ENCODE measurements at places on chromosomes 5 and 9.

GRCh38 chr9:36985769-36986467 lies 48.1 kb downstream of the PAX5 start:
- no peak for DNase-seq

GRCh38 chr9:76912636-76913275 lies 6.8 kb upstream of the PRUNE2 start:
- DNase-seq, result no peak

- DNase-seq, result no peak
Measured at GRCh38 chr9:68489646-68490045, 51.0 kb downstream of the TMEM252 start.

- no peak for DNase-seq
Measured at GRCh38 chr5:111229871-111230810, 6.0 kb downstream of the CAMK4 start.

DNA sequence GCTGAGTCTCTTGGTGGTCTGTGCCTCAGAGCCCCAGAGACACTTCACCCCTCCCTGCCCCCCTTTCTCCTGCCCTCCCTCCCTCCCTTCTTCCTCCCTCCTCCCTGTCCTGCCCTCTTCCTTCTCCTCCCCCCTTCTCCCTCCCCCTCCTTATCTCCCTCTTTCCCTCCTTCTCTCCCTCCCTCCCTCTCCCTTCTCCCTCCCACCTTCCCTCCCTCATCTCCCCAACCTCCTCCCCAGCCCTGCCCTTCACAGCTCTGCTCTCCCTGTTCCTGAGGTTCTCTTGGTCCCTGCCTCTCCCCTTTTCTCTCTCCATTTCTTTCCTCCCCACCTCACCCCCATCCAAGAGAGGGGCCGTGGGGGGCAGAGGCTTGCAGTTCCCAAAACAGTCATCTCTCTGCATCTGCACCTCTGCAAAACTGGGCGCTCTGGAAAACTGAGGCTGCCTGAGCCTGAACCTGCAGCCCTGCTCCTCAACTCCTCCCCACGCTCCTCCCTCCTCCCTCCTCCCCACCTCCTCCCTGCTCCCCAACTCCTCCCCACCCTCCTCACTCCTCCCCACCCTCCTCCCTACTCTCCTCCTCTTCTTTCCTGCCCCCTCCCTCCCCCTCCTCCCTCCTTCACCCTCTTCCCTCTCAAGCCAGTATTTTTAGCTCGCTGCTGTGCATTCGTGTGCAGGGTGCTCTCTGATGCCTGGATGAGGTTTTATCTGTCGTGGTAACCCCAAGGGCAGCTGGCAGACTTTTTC lies 219.1 kb downstream of the C9orf50 start:
- no peak for DNase-seq

DNA sequence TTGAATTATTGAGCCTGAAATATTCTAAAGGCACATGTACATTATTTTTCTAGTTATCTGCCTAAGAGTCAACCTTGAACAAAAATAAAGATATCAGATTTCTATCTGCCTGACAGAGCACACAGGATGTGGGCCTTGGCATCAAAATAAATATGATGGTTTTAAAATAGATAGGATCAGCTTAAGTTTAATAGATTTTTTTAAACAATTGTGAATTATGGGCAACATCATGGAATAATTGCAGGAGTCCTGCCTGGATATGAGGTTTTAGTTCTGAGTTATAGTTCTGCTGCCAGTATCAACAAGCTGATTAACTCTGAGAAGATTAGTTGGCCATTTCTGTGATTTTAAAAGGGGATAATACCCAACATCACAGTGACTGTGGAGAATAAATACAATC lies 107.0 kb upstream of the PCA3 start:
- no peak for DNase-seq

All from breast epithelium (tissue), 4 donors.